ENCODE measurements at places on chromosomes 16 and 17.

DNA sequence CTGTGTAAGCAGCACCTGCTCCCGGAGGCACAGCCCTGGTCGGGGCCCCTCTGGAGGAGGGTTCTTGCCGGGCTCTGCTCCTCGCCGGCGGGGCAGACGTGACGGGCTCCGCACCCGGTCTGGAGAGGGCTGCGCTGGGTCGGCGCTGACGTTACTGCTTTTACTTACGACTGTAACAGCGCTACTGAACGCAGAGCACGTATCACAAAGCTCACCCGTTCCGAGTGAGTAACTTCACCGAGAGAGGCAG lies 1.3 kb upstream of the RAB40C start:
- DNase-seq: peak; percentile 57

DNA sequence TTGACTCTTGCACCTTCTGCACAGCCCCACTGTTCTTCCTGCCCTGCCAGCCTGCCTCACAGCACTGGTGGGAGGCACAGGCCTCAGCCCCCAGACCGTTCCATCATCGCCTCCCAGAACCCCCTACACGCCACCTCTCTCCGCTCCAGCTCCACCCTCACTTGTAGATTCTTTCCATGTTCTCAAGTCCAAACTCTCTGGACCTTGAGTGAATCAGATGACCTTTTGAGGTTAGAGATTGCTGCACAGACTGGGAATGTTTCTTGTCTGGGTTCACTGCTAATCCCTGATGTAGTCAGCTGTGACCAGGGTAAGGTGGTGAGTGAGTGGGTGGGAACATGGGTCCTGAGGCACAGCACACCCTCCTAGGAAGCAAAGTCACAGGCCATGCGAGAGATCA lies 272.4 kb downstream of the IRF8 start:
- DNase-seq: no peak

GRCh38 chr16:76483307-76483909 lies 206.2 kb downstream of the CNTNAP4 start:
- DNase-seq: no peak

DNA sequence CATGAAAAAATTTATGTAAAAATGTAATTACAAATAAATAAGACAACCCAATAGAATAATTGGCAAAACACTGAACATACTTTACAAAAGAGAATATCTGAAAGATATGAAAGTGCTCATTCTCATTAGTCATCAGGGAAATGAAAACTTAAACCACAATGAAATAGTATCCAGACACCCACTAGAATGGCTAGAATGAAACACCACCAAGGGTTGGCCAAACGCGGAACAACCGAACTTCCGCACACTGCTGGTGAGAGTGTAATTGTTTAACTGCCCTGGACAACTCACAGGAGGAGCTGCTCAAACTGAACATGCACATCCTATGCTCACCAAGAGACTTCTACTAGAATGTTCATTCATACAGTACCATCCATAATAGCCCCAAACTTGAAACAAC lies 5.8 kb upstream of the ZDHHC7 start:
- no peak for DNase-seq

- no peak for DNase-seq
These were observed 300.5 kb downstream of the CPPED1 start for GRCh38 chr16:12503191-12503590.

- no peak for DNase-seq
These were observed 83.2 kb upstream of the C17orf78 start for GRCh38 chr17:37292429-37293139.

GRCh38 chr17:7064261-7064660 lies 15.8 kb downstream of the CLEC10A start:
- DNase-seq: no peak

GRCh38 chr17:64639516-64639915 lies 22.6 kb downstream of the SMURF2 start:
- no peak for DNase-seq

- DNase-seq: no peak
These were observed 327.9 kb downstream of the HS3ST4 start for GRCh38 chr16:26019381-26020242.

DNA sequence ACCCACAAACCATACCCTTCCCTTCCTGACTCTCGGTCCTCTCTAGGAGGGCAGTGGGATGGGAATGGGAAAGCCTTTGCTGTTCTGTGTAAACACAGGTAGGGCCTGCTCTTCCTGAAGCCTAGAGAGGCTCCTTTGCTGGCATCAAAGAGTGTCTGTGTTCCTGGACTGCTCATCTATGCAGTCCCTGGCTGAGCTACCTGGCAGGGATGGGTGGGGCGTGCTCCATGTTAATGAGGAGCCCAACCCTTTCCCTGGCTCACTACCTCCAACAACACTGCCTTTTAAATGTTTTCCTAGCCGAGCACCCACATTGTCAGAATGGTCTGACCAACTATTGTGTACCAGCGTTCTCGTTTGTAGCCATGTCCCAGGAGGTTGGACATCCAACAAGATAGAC lies 26.6 kb upstream of the NAGLU start:
- DNase-seq: no peak

DNA sequence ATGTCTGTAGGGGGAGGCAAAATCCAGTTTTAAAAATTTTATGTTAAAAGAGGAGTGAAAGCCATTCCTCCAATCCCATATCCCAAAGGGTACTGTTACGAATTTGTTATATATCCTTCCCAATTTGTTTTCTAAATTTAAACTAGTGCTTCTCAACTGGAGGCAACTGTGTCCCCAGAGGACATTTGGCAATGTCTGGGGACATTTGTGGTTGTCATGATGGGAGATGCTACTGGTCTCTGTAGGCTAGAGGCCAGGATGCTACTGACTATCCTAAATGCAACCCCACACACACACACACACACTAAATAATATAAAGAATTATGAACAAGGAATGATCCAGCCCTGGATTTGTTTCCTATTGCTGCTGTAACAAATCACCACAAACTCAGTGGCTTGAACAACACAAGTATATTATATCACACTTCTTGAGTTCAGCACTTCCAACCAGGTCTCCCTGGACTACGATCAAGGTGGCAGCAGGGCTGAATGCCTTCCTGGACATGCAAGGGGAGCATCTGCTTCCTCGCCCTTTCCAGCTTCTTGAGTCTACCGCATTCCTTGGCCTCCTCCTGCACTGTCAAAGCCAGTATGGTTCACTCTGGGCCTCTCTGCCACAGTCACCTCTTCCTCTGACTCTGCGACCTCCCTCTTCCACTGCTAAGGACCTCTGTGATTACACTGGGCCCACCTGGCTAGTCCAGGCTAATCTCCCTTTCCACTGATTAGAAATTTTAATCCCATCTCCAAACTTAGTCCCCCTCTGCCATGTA lies 30.1 kb downstream of the ARHGAP17 start:
- DNase-seq: no peak

GRCh38 chr17:54932711-54933110 lies 32.1 kb downstream of the TOM1L1 start:
- DNase-seq: no peak

GRCh38 chr16:68071518-68071901 lies 13.7 kb upstream of the NFATC3 start:
- no peak for DNase-seq

DNA sequence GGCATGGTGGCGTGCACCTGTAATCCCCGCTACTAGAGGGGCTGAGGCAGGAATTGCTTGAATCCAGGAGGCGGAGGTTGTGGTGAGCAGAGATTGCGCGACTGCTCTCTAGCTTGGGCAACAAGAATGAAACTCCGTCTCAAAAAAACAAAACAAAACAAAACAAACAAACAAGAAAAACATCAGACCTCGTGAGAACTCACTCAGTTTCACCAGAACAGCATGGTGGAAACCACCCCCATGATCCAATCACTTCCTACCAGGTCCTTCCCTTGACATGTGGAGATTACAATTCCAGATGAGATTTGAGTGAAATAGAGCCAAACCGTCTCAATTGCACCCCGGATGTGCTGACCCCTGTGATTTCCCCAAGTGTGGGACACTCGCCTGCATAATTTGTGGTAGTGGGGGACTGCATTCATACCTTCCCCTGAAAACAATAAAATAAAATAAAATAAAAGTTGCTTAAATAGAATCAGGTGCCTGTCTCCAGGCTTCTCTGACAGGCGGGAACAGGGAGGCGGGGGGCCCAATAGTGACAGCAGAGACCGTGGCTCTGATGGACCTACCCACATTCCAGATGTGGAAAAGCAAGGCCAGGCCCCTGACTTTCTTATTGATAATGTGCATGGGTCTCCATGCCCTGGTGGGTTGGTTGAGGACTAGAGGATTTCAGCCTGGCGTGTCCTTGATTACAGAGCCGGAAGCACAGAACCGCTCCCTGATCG lies 13.1 kb downstream of the ZSCAN10 start:
- no peak for DNase-seq

- DNase-seq: no peak
These were observed 11.2 kb upstream of the ORAI3 start for GRCh38 chr16:30937692-30938091.

GRCh38 chr17:66353937-66354401 lies 51.6 kb downstream of the PRKCA start:
- no peak for DNase-seq

DNA sequence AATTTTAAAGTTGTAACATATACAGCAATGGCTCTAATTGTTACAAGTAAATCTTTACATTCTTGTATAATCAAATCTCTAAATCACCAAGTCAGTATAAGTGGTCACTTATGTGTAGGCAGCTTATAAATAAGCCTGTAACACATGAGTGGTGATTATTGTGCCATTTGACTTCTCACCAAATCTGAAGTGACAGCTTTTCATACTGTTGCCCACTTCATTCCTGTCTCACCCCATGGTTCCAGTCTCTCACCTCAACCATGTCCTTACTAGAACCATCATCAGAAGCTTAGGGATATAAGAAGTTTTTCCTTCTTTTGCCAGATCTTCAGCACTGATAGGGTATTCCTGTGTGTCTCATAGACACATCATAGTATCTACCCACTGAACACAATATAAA lies 23.5 kb downstream of the TNRC6A start:
- DNase-seq: no peak

GRCh38 chr17:40315678-40316570 lies 6.9 kb downstream of the RARA start:
- no peak for DNase-seq

- no peak for DNase-seq
These were observed 2.1 kb downstream of the MPO start for GRCh38 chr17:58278661-58279015.

DNA sequence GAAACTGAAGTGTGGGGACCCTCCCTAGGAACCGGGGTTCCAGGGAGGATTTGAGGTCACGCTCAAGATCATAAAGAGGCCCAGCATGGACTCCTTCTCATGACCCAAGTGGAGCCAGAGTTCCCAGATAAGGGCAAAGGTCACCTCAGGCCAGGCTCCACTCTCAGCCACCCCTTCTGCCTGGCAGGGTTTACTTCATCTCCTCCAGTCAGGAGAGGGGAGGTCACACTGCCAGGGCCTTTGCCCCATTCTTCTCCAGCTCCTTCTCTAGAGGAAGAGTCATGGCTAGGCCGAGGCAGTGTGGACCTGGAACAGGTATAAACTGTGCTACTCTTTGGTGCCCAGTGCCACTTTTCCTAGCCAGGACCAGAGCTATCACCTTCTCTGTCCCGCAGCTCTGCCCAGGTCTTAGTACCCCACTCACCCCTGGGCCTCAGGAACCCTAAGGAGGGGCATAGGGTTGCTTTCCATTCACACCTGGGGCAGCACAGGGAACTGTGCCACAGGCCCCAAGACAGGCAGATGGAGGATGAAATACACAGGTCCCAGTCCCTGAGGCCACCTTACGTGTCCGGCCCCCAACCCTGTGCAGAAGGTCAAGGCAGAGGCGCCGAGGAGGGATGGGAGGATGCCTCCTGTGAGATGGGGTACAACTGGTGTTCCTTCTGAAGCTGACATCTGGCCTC lies 879 bp upstream of the ACSF2 start:
- no peak for DNase-seq
